ENCODE measurements at places on chromosomes 4 and X.

GRCh38 chr4:117986321-117986720, 48.0 kb upstream of the NDST3 start:
- DNase-seq = no peak

DNA sequence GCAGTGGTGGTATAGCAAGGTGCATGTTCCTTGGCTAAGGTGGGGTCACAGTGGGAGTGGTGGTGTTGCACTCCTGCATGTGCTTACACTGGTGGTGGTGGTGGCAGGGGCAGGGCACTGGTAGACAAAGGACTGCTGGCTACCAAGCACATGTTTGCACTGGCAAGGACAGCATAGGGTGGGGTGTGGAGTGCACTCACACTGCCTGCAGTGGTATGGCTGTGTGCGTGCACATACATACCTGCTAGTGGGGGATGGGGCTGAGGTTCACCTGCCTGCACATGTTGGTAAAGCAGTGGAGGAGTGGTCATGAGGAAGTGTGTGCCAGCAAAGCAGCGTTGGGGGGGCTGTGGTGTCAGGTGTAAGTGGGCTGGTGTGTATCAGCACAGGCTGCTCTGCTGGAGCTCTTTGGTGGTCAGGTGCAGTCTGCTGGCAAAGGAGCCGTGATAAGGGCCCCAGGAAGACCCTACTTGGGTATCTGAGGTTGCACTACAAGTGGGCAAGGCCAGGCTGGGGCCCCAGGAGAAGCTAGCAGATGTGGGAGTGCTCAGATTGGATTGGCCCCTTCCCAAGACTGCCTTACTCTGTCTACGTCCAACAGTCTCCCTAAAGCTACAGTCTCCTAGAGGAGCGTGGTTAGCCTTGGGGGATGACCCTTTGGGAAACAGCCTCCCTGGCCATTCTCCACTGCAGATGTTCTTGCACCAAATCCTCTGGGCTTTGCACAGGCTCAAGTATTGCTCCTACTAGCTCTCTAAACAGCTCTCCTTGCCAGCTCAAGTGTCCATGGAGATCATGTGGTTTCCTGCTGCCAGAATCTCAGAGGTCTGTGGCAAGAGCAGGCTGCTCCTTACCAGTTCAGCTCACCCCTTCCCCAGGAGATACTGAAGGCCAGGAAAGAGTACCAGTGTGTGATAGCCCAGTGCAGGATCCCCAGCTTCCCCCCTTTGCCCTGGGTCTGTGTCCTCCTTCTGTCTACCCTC, 486.3 kb upstream of the PABPC4L start:
- DNase-seq = no peak

DNA sequence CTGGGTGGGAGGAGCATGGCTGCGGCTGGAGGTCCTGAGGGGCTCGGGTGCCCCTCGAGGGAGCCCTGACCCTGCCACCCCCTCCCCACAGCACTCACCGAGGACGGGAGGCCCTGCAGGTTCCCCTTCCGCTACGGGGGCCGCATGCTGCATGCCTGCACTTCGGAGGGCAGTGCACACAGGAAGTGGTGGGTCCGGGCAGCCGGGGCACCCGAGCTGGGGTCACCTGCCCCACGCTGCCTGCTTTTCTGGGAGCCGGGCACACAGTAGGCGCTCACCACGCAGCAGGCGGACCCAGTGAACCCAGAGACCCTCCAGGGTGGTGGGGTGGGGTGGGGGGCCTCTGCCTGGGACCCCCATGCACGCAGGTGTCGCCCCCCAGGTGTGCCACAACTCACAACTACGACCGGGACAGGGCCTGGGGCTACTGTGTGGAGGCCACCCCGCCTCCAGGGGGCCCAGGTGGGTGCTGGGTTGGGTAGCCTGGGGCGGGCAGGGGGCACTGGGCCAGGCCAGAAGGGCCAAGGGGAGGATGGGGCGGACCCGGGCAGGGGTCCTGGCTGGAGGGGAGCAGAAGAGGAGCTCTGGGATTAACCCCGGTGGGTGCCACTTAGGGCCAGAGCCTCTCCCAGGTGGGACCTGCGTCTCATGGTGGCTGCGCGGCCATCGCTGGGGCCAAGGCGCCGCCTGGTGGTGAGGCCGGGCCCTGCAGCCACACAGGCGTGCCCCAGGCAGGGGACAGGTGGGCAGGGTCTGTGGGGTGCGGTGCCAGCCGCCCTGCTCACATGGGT, 1.4 kb downstream of the HGFAC start:
- DNase-seq = no peak

DNA sequence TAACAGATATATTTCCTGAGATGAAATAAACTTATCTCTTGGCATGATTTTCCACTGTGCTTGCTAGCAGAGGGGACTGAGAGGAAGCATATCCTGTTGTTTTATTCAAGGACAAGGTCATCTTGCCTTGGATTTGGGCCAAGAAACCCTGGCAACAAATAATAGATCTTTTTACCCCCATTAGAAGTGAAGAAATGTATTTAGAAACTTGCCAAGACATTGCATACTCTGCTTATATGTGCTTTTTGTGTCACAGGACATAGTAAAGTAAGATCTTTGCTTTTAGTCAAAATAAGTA, 170.2 kb downstream of the RAPGEF2 start:
- no peak for DNase-seq

- DNase-seq = no peak
Measured at GRCh38 chrX:39907964-39908661, 189.6 kb downstream of the BCOR start.

GRCh38 chr4:59612235-59612634, 1587.9 kb upstream of the ADGRL3 start:
- no peak for DNase-seq

DNA sequence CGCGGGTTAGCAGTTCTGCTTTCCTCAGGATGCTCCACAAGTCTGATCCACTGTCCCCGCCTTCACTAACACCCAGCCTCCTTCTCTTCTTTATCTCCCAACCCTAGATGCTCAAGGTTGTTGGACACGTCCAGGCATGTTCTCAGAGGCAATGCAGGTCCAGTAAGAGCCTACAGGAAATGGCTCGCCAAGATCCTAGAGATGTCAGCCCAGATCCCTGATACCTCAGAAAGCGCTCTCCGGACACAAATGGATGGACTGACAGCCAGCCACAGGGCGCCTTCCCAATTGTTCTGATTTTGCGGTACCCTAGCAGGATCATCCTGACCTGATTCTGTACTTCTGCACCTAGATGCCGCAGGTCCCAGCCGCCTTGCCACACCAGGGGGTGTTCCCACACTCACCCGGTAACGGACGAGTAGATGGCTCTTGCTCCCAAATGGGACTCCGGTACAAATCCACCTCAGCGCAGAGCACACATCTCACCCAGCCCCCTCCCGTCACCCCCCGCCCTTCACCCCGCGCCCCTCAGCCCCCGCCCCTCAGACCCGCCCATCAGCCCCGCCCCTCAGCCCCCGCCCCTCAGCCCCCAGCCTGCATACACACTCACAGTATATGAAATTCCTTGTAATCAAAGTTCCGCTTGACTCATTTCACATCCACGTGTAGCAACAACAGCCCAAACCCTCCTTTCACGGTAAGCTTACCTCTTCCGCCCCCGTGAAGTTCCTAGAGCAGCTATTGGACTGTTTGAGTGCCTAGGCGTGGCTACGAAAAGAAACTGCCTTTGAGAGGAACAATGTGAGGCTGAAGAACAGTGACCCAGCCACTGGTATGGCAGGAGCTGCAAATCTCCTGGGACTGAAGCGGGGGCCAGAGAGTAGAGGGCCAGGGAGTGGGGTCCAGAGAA, at the start of gene EDA2R:
EDA2R (minus strand) TSS at position 488 of the 910 bp plus-strand sequence. CDS start 23,058 bp downstream, outside the sequence.
- DNase-seq = no peak

DNA sequence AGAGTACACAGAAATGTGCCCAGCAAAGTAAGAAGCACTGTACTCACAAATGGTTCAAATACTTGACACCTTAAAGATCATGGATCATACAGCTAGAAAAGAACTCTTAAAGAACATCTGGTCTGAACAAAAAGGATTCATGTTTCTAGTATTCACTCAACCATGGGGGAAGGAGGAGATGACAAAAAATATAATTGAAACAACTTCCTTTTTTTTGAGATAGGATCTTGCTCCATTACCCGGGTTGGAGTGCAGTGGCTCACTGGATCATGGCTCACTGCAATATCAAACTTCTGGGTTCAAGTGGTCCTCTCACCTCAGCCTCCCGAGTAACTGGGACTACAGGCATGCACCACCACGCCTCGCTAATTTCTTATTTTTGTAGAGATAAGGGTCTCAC, 6.0 kb downstream of the DHX15 start:
- DNase-seq = no peak

GRCh38 chr4:12674184-12674583, 810.0 kb downstream of the RAB28 start:
- DNase-seq = no peak

- no peak for DNase-seq
Measured at GRCh38 chr4:18056030-18056429, 34.5 kb upstream of the LCORL start.

DNA sequence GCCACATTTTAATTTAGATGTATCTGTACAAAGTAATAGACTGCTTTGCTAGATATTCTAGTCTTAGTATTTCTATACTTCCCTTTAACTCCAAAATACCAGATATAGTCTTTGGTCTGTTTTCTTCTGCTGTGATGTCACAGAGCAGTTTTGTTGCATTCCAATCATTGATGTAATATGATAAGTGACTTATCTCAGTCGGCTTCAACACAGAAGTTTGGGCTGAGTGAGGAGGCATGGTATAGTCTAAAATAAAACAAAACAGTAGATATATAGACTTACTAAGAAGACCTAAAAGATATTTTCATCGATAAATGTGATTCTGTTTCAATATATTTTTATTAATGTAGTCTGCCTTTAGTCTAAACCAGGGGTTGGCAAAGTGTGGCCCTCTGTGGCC, 169.9 kb downstream of the DCK start:
- DNase-seq = no peak

GRCh38 chrX:106203315-106203714, 35.2 kb downstream of the PWWP3B start:
- no peak for DNase-seq

- no peak for DNase-seq
Measured at GRCh38 chr4:10521424-10521823, 64.2 kb upstream of the ZNF518B start.

GRCh38 chr4:98996056-98996764, 689 bp downstream of the METAP1 start:
- no peak for DNase-seq

DNA sequence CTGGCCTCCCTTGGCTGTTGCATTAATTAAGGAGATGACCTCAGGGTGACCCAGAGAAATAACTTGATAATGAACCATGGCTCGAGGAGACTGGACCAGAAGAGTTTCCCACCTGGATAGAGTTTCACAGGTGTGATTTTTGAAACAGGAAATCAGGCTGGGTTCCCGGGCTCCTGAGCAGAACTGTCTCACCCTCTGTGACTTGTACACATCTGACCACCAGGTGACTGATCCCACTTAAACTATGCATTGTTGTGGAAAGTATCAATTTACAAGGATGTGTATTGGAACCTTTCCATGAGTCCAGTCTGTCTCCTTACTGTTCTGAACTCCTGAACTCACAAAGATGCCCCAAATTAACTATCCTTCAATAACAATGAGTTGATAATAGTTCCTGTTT, 220.3 kb downstream of the PTTG2 start:
- DNase-seq = no peak

DNA sequence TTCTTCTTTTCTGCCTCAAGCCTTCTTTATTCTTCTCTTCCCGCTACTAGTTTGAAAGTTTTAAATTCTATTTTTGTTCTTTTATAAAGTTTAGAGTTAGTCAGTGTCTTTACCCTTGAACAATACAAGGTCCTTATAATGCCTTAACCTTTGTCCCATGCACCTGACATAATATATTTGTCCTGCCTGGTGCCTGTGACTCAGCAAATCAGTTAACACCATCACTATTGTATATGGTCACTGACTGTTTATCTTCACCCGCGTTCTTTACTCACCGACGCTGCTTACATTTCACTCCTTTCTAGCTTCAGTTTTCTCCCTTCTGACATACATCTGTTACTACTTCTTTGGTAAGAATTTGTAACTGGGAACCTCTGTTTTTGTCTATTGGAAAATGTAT, 5.7 kb downstream of the SMIM20 start:
- no peak for DNase-seq

- DNase-seq = no peak
Measured at GRCh38 chrX:69761633-69762032, 145.7 kb downstream of the EDA start.

DNA sequence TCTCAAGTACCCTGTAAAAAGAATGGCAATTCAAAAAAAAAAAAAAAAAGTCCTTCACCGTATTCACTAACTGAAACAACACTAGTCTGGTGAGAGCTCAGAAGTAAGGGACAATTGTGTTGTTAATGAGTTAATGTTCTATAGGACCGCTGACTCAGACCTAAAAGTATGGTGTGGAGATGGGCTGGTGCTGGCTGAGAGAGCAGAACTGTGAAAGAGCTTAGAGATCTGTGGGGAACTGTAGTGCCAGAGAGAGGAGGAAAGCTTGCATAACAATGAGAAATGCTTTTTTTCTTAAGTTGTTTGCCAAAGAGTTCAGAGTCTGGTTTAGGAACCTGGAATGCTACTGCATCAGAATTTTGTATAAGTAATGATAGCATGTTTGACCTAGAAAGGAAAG, 65.1 kb downstream of the LHFPL1 start:
- DNase-seq = no peak

GRCh38 chr4:145843148-145843547, 95.5 kb downstream of the ZNF827 start:
- DNase-seq = no peak

- no peak for DNase-seq
Measured at GRCh38 chrX:12929701-12930100, 23.3 kb downstream of the TLR8 start.

DNA sequence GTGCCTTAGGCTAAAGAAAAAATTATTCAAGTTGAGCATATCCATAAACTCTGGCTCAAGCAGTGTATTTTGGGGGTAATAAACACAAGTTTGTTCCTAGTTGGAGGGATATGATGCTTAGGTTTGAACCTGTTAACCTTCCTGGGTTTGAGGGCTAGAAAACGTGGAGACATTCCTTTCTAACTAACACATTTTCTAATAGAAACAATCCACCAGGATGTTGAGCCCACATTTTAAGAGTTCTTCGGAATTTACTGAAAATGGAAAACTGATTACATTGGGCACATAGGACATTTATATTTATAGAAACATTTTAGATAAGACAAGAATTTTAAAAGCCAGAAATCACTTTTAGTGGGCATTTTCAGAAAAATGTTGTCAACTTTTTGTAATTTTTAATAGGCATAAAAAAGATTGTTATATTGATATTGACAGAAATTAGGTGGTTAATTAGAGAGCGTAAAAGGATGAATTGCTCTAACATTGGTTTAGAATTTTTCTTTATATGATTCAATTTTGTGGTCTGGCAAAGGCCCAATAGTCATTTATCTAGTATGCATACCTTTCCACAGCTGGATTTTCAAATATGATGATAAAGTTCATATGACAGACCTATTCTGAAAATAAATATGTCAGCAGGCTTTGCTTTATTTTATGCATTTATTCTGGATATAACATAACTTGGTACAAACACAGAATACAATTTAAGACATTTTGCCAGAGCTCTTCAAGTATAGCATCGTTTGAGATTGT, 49.2 kb downstream of the CEP44 start:
- no peak for DNase-seq

All from LNCaP clone FGC (cell line).